ENCODE measurements at places on chromosomes 11 and 22.
A peak's percentile ranks its signal among the peaks of the same experiment; 100 is the strongest.

DNA sequence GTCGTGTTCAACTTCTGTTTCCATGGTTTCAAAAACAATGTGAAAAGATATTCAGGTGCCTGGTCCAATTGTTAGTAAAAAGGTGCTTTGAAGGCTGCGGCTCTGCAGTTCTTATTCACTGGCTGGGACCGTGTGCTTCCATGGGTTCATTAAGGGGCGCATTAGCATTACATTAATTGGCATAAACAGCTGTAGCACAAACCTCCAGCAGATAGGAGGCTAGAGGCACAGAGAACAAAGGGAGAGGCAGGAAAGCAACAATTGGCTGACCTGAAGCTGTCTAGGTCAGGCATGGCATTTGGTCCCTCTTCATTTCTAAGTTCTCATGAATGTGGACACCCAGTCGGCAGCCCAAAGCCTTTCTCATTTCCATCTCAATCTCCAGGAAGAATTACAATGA, 16.6 kb downstream of the PAK1 start:
- DNase-seq = no peak

GRCh38 chr11:78715639-78716311, 141.1 kb upstream of the NARS2 start:
- peak; percentile 70 for DNase-seq

- DNase-seq = no peak
These were observed 13.8 kb upstream of the MAPK8IP1 start for GRCh38 chr11:45871638-45872037.

DNA sequence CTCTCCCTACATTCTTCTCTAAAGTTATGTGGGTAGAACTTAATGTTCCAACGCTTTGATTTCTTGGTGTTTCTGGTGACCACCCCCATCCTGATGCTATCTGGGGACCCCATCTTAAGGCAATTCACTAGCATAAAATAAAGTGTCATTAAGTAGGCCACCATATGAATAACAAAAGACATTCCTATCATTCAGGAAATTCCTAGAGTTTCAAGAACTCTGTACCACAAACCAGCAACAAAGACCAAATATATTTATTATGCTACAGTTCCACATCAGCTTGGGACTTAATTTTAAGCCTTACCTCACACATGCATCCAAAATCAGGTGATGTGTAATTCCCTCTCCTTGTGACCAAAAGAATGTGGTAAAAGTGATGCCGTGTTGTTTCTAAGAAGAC, 254.6 kb upstream of the LRRC4C start:
- DNase-seq = no peak

DNA sequence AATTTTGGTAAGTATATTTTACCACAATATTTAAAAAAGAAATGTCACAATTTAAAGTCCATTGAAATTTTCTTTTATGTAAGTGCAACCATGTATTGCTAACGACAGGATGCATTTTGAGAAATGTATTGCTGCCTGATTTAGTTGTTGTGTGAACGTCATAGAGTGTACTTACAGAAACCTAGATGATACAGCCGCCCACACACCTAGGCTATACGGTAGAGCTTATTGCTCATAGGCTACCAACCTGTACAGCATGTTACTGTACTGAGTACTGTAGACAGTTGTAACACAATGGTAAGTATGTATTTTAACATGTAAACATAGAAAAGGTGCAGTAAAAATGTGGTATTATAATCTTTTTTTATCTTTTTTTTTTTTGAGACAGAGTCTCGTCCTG, 48.1 kb downstream of the CBL start:
- DNase-seq = no peak

DNA sequence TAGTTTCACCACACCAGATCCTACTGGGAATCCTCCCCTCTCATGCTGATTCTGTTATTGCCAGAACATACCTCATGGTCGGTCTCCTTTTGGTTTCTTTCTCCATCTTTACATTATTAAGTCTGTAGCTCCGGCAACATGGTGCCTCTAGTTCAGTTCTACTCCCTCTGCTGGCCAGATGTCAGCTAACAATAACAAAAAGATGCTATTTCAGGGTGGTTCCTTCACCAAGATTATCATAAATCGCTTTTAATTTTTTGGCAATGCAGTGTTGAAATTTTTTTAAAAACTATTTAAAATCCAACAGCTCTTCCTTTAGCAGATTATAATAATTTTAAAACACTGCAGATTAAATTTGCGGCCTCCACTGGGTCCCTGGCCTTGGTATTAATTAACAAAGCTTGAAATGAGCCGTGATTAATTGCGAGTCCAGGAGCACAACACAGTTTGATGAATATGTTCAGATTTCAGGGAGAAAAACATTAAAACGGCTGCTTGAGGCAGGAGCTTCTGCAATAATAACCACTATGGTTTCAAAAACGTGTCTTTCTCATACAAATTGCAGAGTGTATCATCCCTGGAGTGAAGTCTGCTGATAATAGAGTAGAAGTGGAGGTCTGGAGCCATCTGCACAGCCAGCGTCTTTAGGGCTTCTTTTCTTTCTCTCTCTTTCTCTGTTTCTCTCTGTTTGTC, 492.9 kb upstream of the KIRREL3 start:
- no peak for DNase-seq

DNA sequence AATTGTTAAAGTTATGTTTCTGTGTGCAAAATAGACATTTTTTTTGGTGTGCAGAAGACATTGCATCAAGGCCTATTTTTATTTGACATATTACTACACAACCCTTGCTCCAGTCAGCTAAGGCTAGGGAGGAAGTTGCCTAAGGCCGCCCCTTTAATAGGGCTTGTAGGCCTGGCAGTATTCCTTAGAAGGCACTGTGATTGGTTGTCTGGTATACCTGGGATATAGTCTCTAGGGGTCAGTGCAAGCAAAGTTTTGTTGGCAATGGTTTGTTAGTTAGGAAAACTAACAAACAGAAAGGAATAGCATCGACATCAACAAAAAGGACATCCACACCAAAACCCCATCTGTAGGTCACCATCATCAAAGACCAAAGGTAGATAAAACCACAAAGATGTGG, 16.9 kb downstream of the CCDC15 start:
- peak; percentile 23 for DNase-seq

GRCh38 chr11:118619444-118620197, 12.2 kb downstream of the PHLDB1 start:
- DNase-seq = peak; percentile 84

GRCh38 chr11:27234961-27235360, 128.1 kb downstream of the CCDC34 start:
- no peak for DNase-seq

All from AG08396 (cell line).